Stimulated activated CD8-positive, alpha-beta memory T cell treated with anti-CD3 and anti-CD28 coated beads, Interleukin-15, amount 100 ng/mL, for 1 hour (primary cell): ENCODE measurements at places on chromosomes 1 and 21.

DNA sequence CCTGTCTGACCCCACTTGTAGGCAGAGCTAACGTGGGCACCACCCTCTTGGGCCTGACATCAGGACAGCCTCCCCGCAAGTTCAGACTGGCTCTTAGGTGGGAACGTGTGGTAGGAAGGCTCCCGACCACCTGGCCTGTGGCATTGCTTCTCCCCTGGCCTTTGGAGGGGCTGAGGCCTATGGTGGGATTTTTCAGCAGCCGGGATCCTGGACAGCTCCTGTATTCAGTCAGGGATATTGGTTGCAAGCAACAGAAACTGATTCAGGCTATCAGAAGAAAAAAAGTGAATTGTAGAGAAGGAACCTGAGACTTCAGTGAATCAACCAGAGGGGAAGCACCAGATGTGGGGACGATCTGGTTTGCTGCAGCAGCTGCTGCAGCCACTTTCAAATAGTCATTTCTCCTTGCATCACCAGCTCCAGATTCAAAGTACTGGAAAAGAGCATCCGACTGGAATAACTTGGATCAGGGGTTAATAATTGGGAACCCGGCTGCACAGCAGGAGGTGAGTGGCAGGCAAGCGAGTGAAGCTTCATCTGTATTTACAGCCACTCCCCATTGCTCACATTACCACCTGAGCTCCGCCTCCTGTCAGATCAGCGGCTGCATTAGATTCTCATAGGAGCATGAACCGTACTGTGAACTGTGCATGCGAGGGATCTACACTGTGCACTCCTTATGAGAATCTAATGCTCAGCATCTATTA lies 5.9 kb downstream of the RNF186 start:
- no peak for DNase-seq

GRCh38 chr1:214028649-214029406 lies 41.1 kb downstream of the PROX1 start:
- DNase-seq: no peak

- no peak for DNase-seq
These were observed 26.2 kb upstream of the ERG start for GRCh38 chr21:38524168-38525153.

DNA sequence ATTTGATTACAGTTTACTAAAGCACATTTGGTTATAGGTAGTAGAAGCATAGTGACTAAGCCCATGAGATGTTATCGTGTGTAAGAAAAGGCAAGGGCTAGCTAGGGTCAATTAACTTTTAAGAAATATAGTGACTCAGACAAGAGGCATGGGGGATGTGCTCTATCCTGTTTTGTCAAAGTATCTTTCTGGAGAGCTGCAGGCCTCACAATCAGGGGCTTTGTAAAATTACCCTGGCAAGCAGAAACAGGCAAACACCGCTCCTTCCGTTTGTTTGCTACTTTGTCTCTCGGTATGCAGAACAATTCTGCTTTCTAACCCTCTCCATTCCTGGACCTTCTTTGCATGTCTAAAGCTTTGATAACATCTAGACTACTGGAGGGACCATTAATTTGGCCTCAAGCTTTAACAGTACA lies 26.1 kb upstream of the ZNF697 start:
- no peak for DNase-seq

GRCh38 chr1:45945426-45945825 lies 142.0 kb downstream of the MAST2 start:
- no peak for DNase-seq
